CD4-positive, alpha-beta T cell (primary cell): ENCODE measurements at places on chromosomes 2 and 18. TPM values are rescaled to one million over a fixed set of nuclear protein-coding genes. Genes with fewer than 3 reads are reported as not detected.

DNA sequence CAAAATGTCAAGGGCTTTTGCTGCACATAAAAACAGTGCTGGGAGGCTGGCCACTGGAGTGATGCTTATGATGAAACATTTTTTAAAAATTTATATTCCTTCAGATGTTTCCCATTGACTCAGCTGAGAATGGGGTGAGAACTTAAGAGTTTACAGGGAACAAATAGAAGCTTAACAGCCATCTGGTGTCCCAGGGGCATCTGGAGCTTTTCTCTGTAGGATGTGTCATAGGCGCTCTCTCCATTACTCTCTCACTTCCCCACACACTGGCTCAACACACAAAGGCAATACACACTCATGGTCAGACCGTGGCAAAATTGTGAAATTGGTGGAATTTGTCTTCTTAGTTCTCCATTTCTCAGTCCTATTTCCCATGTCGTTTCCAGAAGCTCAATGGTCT lies 783.1 kb upstream of the LRRTM1 start:
- H3K36me3 ChIP-seq, result no peaks in the 10 kb centered on the region
- no peak overlapping the region for H3K27ac ChIP-seq
- no peak for DNase-seq
- no peaks in the 10 kb centered on the region for H3K27me3 ChIP-seq
- H3K4me1 ChIP-seq, result no peaks in the 10 kb centered on the region

GRCh38 chr2:167953776-167954175 lies 293.6 kb downstream of the STK39 start:
- no peak for DNase-seq
- no peak overlapping the region for H3K4me3 ChIP-seq
- H3K27me3 ChIP-seq, result no peaks in the 10 kb centered on the region
- no peak overlapping the region for H3K27ac ChIP-seq
- no peaks in the 10 kb centered on the region for H3K36me3 ChIP-seq

- H3K4me3 ChIP-seq, result no peak overlapping the region
- H3K4me1 ChIP-seq, result no peaks in the 10 kb centered on the region
- no peak for DNase-seq
- H3K27me3 ChIP-seq, result peaks cover 5% of the 10 kb centered on the region
- no peaks in the 10 kb centered on the region for H3K36me3 ChIP-seq
- H3K27ac ChIP-seq, result no peak overlapping the region
Measured at GRCh38 chr18:313931-314330, 46.1 kb upstream of the THOC1 start.

- H3K27me3 ChIP-seq, result peaks cover 19% of the 10 kb centered on the region
- H3K27ac ChIP-seq, result no peak overlapping the region
- no peaks in the 10 kb centered on the region for H3K36me3 ChIP-seq
- peaks cover 6% of the 10 kb centered on the region for H3K4me1 ChIP-seq
- H3K4me3 ChIP-seq, result no peak overlapping the region
Measured at GRCh38 chr2:26921323-26921722, 49.1 kb upstream of the MAPRE3 start.

The TMEM247 gene
- total RNA-seq, result not detected

- H3K4me1 ChIP-seq, result peaks cover 39% of the 10 kb centered on the region
- H3K27ac ChIP-seq, result peak overlapping the region; percentile 94
- H3K27me3 ChIP-seq, result no peaks in the 10 kb centered on the region
- H3K4me3 ChIP-seq, result peak overlapping the region; percentile 78
- no peaks in the 10 kb centered on the region for H3K36me3 ChIP-seq
Measured at GRCh38 chr2:191675807-191676721, 1.9 kb upstream of the NABP1 start.

GRCh38 chr2:230124757-230125431 lies 56.2 kb upstream of the SLC16A14 start:
- H3K4me3 ChIP-seq, result no peak overlapping the region
- no peaks in the 10 kb centered on the region for H3K36me3 ChIP-seq
- DNase-seq, result peak; percentile 49
- H3K27me3 ChIP-seq, result peaks cover 4% of the 10 kb centered on the region

DNA sequence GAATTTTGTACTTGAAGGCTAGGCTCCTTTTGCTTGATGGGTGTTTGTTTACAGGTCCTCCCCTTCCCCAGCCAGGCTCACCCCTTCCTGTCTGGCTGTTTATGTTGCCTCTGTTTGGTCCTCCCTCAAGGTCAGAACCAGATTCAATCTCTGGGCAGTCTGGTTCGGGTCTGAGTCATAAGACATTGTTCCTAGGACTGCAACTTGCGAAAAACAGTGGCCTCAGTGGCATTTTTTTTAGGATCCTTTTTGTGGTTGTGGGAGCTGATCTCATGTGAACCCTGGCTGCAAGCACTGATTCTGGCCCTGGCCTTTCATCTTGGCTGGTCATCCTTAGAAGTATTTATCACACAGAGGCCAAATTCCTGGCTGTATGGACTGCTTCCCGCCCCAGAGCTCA lies 370.4 kb downstream of the CLIP4 start:
- no peak for DNase-seq
- no peak overlapping the region for H3K27ac ChIP-seq
- no peaks in the 10 kb centered on the region for H3K27me3 ChIP-seq
- H3K4me1 ChIP-seq, result no peaks in the 10 kb centered on the region
- H3K36me3 ChIP-seq, result no peaks in the 10 kb centered on the region

The ADCYAP1 gene
- total RNA-seq, result not detected

GRCh38 chr2:81551040-81551634 lies 1246.6 kb upstream of the LRRTM1 start:
- no peak overlapping the region for H3K4me3 ChIP-seq
- H3K27me3 ChIP-seq, result no peaks in the 10 kb centered on the region
- H3K36me3 ChIP-seq, result no peaks in the 10 kb centered on the region
- no peak overlapping the region for H3K27ac ChIP-seq
- no peak for DNase-seq
- no peaks in the 10 kb centered on the region for H3K4me1 ChIP-seq

DNA sequence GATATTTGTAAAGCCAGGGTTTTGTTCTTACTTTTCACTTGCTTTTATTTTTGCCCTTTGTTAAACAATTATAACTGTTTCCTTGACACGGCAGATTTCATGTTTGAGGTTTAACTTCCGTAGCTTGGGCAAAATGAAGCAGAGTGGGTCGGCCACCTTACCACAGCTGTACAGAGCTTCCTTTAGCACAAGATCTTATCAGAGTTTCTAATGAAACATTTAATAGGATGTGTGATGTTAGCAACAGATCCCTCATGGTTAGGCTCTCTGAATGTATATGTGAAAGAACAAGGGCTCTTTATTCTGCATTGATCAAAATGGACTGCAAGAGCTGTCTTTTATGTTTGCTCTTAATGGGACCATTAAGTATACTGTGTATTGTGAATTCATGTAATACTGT lies 22.3 kb downstream of the RNF125 start:
- peaks cover 48% of the 10 kb centered on the region for H3K36me3 ChIP-seq
- H3K4me3 ChIP-seq, result peak overlapping the region; percentile 2
- DNase-seq, result no peak
- H3K27me3 ChIP-seq, result no peaks in the 10 kb centered on the region
- peaks cover 38% of the 10 kb centered on the region for H3K4me1 ChIP-seq

DNA sequence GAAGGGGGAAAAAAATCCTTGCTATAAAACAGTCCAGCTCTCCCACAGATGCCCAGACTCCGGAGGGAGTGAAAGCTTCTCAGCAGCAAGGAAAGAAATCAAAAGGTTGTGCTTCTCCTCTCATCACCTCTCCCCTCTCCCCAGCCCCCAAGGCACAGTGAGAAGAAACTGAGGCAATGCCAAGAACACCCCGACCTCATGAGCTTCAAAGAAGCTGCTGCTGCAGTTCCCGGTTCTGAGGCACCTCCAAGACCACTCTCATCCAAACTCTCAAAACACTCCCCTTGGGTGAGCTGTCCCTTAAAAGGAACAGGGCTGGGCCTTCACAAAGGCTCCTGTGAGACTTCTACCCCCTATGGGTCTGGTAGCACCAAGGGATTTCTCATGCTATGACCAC lies 62.0 kb upstream of the KLF7 start:
- DNase-seq, result no peak
- no peaks in the 10 kb centered on the region for H3K36me3 ChIP-seq
